Tibial nerve (tissue), 4 donors: ENCODE measurements at places on chromosomes 4 and X.

DNA sequence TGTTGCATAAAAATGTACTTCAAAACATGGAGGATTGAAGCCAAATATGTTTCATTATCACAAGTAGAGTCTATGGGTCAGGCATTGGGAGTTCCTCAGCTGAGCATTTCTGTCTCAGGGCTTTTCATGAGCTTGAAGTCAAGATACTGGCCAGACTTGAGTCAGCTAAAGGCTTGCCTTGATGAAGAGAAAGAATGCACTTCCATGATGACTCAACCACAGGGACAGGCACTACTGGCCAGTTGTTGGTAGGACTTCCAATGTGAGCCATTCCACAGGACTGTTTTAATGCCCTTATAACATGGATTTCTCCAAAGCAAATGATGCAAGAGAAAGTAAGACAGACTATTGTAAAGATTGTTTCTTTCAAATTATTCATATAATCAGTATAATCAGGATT, 895.6 kb downstream of the RAB28 start:
- no peaks in the 10 kb centered on the region for H3K4me1 ChIP-seq
- no peaks in the 10 kb centered on the region for H3K36me3 ChIP-seq
- no peak for DNase-seq
- H3K27me3 ChIP-seq: no peaks in the 10 kb centered on the region

DNA sequence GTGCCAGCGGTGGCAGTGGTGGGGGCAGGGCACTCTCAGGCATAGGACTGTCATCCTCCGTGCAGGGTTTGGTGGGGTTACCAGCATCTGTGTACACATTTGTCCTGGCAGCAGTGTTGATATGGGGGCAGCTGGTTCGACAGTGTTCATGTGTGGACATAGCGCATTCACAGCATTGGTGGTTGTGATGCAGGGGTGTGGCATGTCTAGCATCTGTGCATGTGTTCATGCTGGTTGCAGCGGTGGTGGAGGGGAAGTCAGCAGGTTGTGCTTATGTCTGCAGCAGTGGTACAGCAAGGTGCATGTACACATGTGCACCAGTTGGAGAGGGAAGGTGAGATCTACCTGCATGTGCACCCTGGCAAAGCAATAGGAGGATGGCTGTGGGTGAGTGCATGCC, 75.3 kb upstream of the ZXDB start:
- H3K27ac ChIP-seq: no peak overlapping the region
- no peak overlapping the region for H3K4me3 ChIP-seq
- no peaks in the 10 kb centered on the region for H3K27me3 ChIP-seq
- H3K4me1 ChIP-seq: no peaks in the 10 kb centered on the region
- DNase-seq: no peak

DNA sequence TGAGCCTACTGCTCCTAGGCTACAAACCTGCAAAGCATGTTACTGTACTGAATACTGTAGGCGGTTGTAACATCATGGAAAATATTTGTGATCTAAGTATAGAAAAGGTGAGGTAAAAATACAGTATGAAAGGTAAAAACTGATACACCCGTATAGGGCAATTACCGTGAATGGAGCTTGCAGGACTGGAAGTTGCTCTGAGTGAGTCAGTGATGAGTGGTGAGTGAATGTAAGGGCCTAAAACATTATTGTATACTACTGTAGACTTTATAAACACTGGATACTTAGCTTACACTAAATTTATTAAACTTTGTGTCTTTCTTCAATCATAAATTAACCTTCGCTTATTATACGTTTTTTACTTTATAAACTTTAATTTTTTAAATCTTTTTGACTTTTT, 3.7 kb downstream of the KIF4A start:
- H3K27me3 ChIP-seq: no peaks in the 10 kb centered on the region
- H3K4me1 ChIP-seq: no peaks in the 10 kb centered on the region
- DNase-seq: no peak

GRCh38 chr4:77773101-77773500, 46.1 kb downstream of the CNOT6L start:
- peaks cover 11% of the 10 kb centered on the region for H3K4me1 ChIP-seq
- H3K4me3 ChIP-seq: no peak overlapping the region
- H3K36me3 ChIP-seq: peaks cover 33% of the 10 kb centered on the region

DNA sequence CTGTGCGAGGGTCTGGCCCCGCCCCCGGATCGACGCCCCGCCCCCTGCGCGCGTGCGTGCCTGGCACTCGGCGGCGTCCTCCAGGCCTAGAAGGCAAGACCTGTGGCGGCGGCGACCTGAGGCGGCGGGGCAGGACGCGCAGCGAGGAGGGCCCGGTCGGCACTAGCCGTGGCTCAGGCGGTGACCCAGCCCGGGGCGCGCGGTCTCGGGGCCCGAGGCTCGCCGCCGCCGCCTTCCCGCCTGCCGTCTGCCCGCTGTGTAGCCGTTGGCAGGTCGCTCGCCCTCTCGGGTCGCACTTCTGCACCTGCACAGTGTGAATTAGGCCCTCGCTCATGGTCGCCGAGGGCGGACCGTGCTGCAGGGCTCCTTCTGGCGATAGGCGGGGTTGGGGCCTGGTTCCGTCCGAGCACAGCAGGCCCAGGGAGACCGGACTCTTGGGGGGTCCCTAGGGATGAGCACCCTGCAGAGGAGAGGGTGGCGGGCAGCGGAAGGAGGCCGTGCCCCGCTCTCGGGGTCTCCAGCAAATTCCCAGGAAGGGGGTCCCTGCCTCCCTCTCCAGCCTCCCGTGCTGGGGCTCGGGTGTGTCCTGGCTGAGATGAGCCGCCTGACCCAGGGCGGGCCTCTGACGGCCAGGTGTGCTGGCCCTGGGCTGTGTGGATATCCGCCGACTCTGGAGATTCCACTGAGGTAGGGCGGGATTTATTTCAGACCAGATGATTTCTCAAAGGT, 557 bp upstream of the FAM53A start:
- DNase-seq: peak; percentile 90
- peak overlapping the region; percentile 41 for H3K4me3 ChIP-seq
- no peaks in the 10 kb centered on the region for H3K36me3 ChIP-seq
- H3K4me1 ChIP-seq: no peaks in the 10 kb centered on the region
- H3K27me3 ChIP-seq: no peaks in the 10 kb centered on the region

DNA sequence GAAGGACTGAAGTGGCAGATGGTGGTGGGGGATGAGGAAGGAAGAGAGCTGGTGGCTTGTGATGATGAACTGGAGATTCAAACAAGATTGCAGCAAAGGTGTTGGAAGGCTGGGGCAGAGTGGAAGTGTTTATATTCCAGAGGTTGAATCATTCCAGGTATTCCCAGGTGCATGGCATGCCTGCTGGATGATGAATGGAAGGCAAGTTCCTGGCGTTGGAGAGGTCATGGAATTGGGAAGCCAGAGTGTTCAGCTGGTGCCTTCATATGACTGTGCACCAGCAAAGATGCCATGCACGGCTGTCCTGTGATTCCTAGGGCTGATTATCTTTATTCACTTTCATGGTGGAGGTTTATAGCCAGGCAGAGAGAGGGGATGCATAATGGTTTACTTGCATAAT, 135.8 kb upstream of the PUDP start:
- H3K36me3 ChIP-seq: no peaks in the 10 kb centered on the region
- H3K27ac ChIP-seq: no peak overlapping the region
- no peak overlapping the region for H3K4me3 ChIP-seq
- DNase-seq: no peak
- no peaks in the 10 kb centered on the region for H3K27me3 ChIP-seq
- H3K4me1 ChIP-seq: no peaks in the 10 kb centered on the region

- no peak for DNase-seq
- no peak overlapping the region for H3K4me3 ChIP-seq
- no peaks in the 10 kb centered on the region for H3K4me1 ChIP-seq
- H3K27me3 ChIP-seq: peaks cover 26% of the 10 kb centered on the region
Measured at GRCh38 chrX:76109654-76110053, 63.2 kb upstream of the PBDC1 start.

DNA sequence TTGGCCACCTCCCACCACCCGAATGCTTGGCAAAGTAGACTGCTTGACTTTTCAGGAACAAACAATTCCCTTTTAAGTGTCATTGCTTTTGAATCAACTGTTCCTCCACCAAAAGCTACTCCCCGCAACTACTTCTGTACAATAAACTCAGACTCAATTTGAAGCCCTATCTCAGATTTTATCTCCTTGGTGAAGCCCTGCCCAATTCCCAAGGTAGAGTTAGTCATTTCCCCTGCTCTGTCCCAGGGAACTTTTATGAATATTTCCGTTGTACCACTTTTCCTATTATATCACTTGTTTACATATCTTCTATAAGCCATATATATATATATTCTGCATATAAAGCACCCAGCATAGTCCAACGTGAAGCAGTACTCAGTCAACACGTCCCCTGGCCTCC, 102.8 kb downstream of the C4orf51 start:
- no peaks in the 10 kb centered on the region for H3K27me3 ChIP-seq
- no peaks in the 10 kb centered on the region for H3K4me1 ChIP-seq
- H3K36me3 ChIP-seq: no peaks in the 10 kb centered on the region

DNA sequence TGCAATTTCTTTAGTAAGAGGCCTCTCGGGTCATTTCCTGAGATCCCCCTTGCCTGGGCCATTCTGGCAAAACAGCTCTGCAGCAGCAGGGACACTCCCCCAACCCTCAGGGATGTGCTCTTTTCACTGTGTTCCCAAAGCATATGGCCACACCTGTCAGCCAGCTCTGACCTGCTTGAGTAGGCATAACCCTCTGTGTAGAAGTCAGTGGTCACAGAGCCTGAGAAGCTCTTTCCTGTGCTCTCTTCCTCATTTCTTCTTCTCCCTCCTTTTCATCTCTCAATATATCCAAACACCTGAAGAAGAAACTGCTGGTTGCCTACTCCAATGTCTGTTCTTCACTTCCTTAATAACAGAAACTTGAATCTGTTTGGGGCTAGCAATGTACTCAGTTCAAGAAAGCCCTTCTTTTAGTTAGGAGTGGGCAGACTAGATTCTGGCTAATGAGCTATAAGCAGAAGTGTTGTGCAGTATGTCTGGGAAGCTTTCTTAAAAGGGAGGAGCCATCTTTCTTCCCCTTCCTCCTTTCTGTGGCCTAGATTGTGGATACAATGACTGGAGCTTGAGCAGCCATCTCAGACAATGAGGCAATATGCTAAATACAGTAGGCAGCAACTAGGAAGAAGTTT, 73.3 kb downstream of the PRPS1 start:
- H3K27ac ChIP-seq: peak overlapping the region; percentile 81
- peaks cover 24% of the 10 kb centered on the region for H3K4me1 ChIP-seq
- H3K4me3 ChIP-seq: no peak overlapping the region

- H3K4me1 ChIP-seq: no peaks in the 10 kb centered on the region
- H3K27me3 ChIP-seq: no peaks in the 10 kb centered on the region
- H3K27ac ChIP-seq: no peak overlapping the region
- no peak overlapping the region for H3K4me3 ChIP-seq
Measured at GRCh38 chrX:2901367-2902036, 27.6 kb downstream of the ARSD start.

DNA sequence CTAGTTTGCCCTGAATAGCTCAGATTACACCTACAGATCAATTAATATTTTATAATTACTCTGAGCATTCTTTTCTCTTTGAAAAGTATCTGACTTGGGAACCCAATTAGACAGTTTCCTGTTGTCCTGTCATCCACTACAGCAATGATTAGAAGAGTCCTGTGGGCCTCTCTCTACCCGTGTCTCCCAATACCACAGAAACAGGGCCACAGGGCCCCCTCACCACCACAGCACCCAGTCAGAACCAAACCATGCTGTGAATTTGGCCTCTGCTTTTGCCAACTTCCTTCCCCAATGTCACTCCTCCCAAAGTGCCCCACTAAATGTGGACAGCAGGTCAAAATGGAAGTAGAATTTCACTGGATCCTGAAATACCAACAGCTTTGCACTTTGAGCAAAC, 10.3 kb downstream of the USP46 start:
- H3K27me3 ChIP-seq: no peaks in the 10 kb centered on the region
- DNase-seq: no peak
- H3K36me3 ChIP-seq: no peaks in the 10 kb centered on the region
- H3K4me1 ChIP-seq: no peaks in the 10 kb centered on the region
- H3K27ac ChIP-seq: no peak overlapping the region

GRCh38 chr4:109164011-109164410, 138.4 kb downstream of the COL25A1 start:
- H3K36me3 ChIP-seq: no peaks in the 10 kb centered on the region
- DNase-seq: no peak
- no peaks in the 10 kb centered on the region for H3K4me1 ChIP-seq
- H3K27me3 ChIP-seq: no peaks in the 10 kb centered on the region
- no peak overlapping the region for H3K4me3 ChIP-seq

DNA sequence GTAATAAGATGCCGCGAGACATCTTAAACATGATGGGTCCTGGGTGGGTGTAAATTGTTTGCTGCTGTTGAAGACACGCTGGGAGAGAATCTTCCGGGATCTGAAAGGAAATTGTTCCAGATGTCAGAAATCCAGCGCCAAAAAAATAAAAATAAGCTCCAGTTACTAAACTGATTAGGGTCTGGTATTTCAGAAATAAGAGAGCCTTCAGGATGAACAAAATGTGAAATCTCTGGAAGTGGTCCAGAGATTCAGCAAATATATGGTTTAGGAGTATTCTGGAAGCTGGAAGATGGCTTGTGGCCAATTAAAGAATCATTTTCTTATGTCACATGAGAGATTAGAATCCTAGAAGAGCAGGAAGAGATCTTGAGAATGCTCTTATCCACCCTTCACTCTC, 75.8 kb upstream of the NHS start:
- no peaks in the 10 kb centered on the region for H3K4me1 ChIP-seq
- H3K36me3 ChIP-seq: no peaks in the 10 kb centered on the region
- H3K27me3 ChIP-seq: no peaks in the 10 kb centered on the region
- H3K4me3 ChIP-seq: no peak overlapping the region
- no peak for DNase-seq

DNA sequence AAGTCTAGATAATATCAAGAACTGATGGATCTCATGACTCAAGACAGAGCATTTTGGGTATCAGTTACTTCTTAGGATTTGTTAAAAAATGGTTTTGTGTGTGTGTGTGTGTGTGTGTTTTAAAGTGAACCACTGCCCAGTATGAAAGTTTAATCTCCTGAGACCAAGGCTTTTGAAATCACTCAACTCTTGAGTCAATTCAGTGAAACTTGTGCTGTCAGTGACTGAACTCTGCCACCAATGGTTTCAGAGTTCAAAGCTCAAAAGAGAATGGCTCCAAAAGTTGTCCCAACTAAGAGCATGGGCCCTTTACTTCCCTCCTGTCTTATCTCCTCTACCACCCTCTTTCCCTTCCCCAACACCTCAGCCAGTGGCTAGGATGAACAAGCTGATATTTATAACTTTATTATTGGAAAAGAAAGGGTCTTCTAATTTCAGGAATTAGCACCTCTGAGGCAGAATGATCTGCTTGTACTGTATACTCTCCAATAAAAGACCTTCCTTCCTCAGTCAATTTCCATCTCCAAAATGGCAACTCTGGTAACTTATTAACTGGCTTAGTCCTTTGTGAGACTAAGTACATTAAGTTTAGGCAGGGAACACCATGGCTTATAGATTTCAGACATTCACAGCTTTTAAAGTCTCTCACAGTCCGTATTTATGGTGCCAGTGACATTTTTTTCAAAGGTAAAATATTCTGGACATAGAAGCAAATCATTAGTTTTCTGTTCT, 152.2 kb downstream of the REPS2 start:
- DNase-seq: no peak
- H3K4me3 ChIP-seq: no peak overlapping the region
- H3K4me1 ChIP-seq: no peaks in the 10 kb centered on the region

- peak overlapping the region; percentile 89 for H3K27ac ChIP-seq
- H3K27me3 ChIP-seq: no peaks in the 10 kb centered on the region
- H3K4me1 ChIP-seq: peaks cover 20% of the 10 kb centered on the region
- no peak for DNase-seq
- no peak overlapping the region for H3K4me3 ChIP-seq
- no peaks in the 10 kb centered on the region for H3K36me3 ChIP-seq
Measured at GRCh38 chr4:38131371-38132091, 171.3 kb downstream of the PTTG2 start.

- H3K4me1 ChIP-seq: no peaks in the 10 kb centered on the region
- no peaks in the 10 kb centered on the region for H3K27me3 ChIP-seq
- no peak overlapping the region for H3K27ac ChIP-seq
- no peak for DNase-seq
- no peak overlapping the region for H3K4me3 ChIP-seq
Measured at GRCh38 chr4:53684136-53685130, 93.1 kb upstream of the LNX1 start.
